ENCODE measurements at places on chromosomes 2 and 18.

GRCh38 chr18:11885278-11885947 is 22.7 kb downstream of the MPPE1 start:
- DNase-seq = no peak

GRCh38 chr2:66748939-66749338 is 314.0 kb downstream of the MEIS1 start:
- no peak for DNase-seq

- no peak for DNase-seq
Measured at GRCh38 chr2:240599141-240599583, 12.6 kb downstream of the CAPN10 start.

DNA sequence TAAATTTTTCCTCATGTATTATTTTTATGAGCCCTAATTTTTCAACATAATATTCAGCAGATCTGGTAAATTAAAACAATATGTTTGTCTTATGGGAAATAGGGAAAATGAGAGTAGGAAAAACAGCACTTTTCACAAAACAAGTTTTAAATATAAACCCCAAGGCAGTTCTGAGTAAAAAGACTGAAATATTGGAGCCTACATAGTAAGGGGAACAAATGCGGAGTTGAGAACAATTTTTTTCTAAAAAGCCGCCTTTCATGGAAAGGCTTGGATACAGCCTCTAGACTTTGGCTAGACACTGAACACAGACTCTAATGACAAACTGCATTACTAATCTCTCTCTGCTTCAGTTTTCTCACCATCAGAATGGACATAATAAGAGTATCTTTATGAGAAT is 174.1 kb downstream of the NOL4 start:
- no peak for DNase-seq

GRCh38 chr2:163595028-163595427 is 140.8 kb downstream of the FIGN start:
- no peak for DNase-seq

- no peak for DNase-seq
Measured at GRCh38 chr2:72576861-72577260, 249.0 kb downstream of the EXOC6B start.

GRCh38 chr2:46213906-46214305 is 83.3 kb upstream of the EPAS1 start:
- DNase-seq = no peak

GRCh38 chr18:22705328-22705727 is 227.8 kb upstream of the RBBP8 start:
- DNase-seq = peak; percentile 64

- no peak for DNase-seq
Measured at GRCh38 chr2:113164930-113165585, 8.7 kb upstream of the PSD4 start.

- no peak for DNase-seq
Measured at GRCh38 chr2:144215701-144216675, 303.9 kb downstream of the ZEB2 start.

DNA sequence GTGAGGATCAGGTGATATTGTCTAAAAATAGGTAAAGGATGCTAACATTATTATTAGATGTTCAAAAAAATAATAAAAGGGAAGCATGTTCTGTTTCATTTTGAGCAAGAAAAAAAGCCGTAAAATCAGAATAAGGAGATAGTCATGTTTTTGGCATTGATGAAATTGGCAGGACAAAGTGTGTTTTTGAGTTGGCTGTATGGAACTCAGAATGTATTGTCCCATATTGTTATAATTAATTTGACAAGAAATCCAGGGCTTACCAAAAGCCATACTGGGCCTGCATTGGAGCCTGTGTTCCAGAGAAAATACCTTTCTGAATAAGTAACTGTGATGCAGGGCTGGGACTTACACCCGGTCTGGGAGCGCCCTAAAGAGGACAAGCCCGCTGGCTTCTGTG is 232.0 kb downstream of the AGAP1 start:
- no peak for DNase-seq

GRCh38 chr2:141200191-141200590 is 930.6 kb downstream of the LRP1B start:
- DNase-seq = no peak

DNA sequence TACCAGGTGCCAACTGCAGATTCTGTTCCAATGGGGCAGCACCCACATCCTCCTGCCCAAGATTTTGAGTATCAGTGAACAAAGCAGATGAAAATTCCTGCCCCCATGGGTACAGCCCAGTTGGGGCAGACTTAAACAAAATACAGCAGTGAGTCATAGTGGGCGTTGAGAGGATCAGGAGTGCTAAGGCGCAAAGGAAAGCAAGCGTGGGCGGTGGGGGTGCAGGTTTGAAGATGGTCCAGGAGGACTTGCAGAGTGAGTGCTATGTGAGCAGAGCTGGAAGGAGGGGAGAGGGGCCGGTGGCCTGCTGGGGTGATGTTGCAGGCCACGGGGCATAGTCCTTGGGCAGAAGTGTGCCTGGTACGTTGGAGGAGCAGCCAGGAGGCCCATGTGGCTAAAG is 24.7 kb downstream of the STEAP3 start:
- DNase-seq = no peak

GRCh38 chr18:62784966-62785413 is 69.6 kb downstream of the PHLPP1 start:
- no peak for DNase-seq

GRCh38 chr18:71471963-71472725 is 1072.0 kb downstream of the CBLN2 start:
- no peak for DNase-seq

- DNase-seq = peak; percentile 54
Measured at GRCh38 chr18:74342416-74343043, 26.9 kb downstream of the C18orf63 start.

- DNase-seq = no peak
Measured at GRCh38 chr18:6614952-6615351, 114.6 kb upstream of the ARHGAP28 start.

DNA sequence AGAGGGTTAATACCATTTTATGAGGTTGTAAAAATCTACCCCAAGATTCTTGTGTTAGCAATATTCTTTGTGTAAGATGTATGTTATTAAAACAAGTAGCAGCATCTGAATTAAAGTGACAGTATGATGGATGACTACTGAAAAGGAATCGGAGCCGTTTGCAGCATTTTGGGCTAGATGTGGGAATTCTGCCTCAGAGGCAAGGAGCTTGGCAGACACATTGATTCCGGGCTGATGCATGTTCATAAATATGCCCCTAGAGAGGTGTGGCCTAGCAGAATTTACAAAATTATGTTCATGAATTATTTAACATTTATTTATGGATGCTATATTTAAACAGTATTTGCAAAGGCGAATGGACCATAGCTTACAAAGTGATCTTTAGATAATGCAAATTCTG is 389.0 kb upstream of the ETAA1 start:
- no peak for DNase-seq

- DNase-seq = no peak
Measured at GRCh38 chr2:236748801-236749200, 179.2 kb downstream of the ACKR3 start.

GRCh38 chr2:24205131-24205530 is 30.3 kb downstream of the FAM228A start:
- DNase-seq = no peak

DNA sequence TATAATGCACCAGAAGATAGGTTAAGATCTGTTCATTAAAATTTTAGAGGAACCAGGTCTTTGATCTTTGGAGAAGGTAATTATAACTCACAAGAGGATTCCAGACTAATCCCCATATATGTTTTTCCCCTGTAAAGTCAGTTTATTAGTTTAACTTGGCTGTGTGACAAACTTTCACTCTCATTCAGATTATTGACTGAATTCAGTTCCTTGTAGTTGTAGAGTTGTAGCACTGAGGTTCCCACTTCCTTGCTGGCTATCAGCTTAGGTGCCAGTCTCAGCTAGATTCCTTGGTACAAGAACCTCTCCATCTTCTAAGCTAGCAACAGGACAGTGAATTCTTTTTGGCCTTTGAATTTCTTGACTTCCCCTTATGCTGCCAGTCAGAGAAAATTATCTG is 19.1 kb downstream of the REG1A start:
- DNase-seq = no peak

GRCh38 chr2:231467613-231468530 is 3.6 kb upstream of the NCL start:
- DNase-seq = no peak

DNA sequence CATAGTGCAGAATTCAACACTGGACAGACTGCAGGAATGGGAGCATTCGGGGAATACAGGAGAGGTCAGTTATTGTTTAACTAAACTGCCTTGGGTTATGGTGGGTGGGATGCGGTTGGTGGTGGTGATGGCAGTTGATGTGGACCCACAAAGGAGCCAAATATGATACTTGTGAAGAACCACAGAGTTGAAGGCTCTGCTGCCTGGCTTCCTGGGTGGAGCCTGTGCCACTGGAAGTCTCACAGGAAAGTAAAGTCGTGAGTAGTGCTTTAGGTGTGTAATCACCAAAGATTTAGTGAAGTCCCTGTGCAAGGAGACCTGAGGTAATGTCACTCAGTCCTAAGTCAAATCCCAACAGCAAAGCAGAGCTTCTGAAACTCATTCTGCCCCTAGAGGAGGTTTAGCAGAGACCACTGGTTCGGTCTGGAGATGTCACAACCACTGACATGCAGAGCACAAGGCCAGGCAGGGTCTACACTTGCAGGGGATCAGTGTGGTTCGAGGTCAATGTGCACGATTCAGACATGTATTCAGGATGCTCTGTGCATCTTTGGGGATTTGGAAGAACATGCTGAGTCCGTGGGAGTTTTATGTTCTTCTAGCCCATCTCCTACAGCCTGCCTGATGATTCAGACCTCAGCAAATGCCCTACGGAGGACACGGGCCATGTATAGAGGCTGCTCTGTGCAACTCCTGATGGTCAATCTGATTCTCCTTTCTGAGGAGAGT is 1150.9 kb downstream of the RPIA start:
- DNase-seq = no peak

- no peak for DNase-seq
Measured at GRCh38 chr2:70574618-70575017, 21.0 kb upstream of the TGFA start.

- no peak for DNase-seq
Measured at GRCh38 chr2:20214566-20215182, 10.3 kb downstream of the SDC1 start.

- DNase-seq = no peak
Measured at GRCh38 chr2:24568551-24568950, 77.5 kb downstream of the NCOA1 start.

GRCh38 chr2:218897394-218898108 is 16.9 kb downstream of the WNT10A start:
- no peak for DNase-seq

DNA sequence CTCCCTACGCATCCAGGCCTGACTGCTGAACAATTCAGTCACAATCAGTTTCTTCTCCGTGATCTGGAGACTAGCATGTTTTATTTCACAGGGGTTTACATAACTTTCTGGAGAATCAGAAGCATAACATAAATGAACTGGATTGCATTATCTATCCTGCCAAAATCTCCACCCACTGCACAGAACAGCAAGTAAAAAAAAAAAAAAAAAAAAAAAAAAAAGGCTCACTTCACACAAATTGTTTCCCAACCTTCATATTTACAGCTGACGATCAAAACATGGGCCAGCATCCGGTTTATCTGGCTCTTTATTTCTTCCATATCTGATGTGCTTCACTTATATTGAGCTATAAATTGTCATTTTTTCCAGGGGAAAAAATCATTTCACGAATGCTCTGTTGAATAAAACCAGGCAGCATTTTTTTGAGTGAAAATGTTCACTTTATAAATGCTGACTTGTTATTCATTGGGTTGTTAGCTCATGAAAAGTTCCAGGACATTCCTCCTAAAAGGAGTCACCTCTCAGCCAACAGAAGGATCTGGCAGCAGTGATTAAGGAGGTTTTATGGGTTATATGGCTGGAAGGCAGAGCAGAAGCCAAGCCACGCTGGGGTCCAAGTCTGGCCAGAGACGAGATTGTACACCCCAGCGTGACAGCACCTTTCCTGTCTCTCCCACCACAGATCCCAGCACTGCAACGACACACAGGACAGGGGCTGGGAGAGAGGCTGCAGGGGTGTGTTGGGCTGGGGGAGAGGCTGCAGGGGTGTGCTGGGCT is 51.2 kb upstream of the GLI2 start:
- DNase-seq = no peak

DNA sequence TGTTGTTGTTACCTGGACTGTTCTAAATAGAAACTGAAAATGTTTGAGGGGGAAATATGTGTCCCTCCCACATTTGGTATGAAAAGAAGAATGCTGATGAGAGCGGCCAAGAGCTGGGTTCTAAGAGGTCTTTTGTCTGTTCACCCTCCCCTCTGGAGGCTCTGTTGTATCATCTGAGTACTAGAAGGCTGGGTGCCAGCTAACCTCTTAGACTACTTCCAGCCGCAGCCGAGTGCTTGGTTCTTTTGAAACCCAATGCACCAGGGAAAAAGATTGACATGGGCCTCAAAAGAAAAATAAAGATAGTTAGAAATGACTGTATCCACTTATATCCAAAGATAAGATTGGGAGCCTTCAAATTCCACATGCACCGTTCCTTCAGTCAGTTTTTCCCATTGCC is 255.9 kb downstream of the TXNL1 start:
- DNase-seq = no peak

GRCh38 chr2:235868645-235869044 is 299.5 kb downstream of the GBX2 start:
- DNase-seq = no peak

DNA sequence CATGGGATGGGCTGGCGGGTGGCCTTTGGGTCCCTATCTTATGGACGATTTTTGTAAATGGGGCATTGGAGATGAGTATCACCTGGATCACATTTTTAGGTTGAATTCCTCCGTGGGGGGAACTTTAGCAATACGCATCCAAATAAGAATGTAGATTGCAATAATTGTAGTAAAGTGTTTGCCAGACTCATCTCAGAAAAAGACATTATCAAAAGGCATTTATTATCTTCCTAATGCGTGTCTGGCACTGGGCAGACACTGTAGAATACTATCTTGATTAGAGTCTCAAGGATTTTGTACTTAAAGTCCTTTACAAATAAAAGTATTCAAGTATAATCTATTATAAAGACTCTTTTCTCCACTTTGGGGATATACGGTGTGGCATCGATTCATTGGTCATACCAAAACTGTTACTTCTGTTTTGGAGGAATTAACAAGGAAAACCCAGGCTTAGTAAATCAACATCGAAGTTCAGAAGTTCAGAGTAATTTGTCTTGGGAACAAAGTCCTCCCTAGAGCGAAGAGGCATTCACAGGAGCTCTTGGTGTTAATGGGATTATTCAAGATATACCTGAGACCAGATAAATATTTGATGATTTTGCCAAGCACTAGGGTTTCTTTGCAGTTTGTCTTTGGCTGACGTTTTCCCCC is 578 bp upstream of the ACKR3 start:
- peak; percentile 10 for DNase-seq

GRCh38 chr2:26563686-26564085 is 77.5 kb downstream of the CIB4 start:
- no peak for DNase-seq
